ENCODE measurements at places on chromosomes 4 and X.

DNA sequence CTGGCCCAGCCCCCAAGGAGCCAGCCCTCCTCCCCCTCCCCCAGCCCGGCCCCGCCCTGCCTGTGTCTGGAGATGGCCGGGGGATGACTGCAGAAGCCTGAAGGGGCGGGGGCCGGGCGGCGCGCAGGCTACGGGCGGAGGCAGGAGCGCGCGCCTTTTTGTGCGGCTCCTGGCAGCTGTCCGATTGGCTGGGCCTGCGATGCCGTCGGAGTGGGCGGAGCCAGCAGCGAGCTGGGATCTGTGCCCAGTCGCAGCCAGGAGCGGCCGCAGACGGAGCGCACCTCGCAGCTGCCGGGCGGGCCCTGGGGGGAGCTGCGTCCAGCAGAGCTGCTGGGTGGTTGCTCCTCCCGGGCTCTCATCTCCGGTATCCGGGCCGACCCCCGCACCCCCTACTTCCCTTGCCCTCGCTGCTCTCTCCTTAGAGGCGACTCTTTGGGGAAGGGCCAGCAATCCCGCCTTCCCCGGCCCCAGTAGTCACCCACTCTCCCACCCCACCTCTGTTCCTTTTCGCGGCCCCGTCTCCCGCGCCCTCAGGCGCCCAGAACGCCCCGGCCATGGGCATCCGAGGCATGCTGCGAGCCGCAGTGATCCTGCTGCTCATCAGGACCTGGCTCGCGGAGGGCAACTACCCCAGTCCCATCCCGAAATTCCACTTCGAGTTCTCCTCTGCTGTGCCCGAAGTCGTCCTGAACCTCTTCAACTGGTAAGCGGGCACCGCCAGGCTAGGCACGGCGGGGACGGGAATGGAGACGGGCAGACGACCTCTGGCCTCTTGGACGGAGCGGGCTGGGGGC is at the start of gene GABRQ:
Gene GABRQ (plus strand): TSS at position 247 of the 794 bp plus-strand sequence. CDS start 308 bp downstream, at position 555.
- DNase-seq: no peak

DNA sequence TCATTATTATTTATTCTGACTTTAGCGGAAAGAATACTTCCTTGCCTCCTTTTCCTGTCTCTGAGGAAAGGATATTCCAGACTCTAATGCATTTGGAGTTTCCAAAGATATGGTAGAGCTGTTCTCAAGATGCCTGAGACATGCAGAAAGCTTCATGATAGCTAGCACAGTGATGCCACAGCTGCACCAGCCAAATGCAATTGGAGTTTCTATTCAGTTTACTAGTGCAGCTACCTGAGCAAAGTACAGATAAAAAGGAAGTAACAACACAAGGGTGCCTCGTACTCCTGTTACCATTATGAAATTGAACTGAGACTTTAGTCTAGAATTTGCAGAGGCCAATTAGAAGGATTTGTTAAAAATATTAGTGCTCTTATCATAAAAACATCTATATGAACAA is 57.5 kb upstream of the PARM1 start:
- no peak for DNase-seq

DNA sequence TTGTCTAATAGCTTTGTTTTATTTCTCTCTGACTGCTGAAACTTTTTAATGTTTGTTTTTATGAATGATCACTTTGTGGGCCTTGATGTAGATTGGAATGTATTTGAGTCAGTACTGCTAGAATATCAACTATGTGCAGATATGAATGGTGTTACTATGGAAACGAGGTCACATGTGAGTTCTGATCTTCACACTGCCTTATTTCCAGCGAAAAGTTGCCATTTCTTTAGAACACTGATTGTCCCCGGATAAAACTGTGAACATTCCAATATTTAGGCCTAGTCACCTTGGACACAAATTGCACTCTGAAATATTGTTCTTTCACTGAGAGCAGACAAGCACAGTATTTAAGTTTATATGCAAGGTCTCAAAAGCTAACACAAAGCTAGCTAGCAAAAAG is 27.2 kb upstream of the MAGED1 start:
- DNase-seq: no peak

DNA sequence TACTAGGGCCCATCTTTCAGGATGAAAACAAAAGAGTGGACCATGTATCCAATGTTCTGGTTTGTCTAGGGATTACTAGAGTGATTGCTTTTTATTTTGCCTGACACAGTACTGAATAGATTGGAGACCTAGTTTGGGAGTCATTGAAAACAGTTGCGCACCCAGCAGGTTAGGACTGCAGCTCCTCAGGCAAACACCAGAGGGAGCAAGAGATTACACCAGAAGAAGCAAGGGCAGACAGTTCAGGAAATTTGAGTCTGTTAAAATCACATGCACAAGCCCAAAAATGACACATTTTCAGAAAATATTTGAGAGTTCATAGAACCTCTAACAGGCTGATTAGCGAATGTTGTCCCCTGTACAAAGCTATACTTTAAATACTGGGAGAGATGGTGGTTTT is 55.6 kb downstream of the CYLC1 start:
- DNase-seq: no peak

- no peak for DNase-seq
Observed at GRCh38 chr4:184417802-184418511, 56.4 kb downstream of the IRF2 start.

DNA sequence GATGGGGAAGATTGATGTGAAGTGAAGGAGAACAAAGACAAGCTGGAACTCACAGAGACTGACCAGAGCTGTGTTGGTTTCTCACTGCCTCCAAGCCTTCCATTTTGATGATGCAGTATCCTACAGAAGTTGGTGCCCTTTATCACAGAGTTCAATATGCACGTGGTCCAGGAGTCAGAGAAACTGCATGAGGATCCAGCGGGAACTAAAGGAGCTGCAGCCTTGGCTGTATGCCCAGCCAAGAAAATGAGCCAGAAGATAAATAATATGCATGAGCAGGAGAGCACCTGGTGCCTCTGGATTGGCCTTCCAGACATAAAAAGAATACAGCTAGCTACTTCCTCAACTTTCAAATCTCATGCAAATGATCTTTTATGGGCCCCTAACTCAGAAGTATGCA is 44.3 kb upstream of the DCLK2 start:
- no peak for DNase-seq

- DNase-seq: no peak
Observed at GRCh38 chr4:82780170-82780751, 18.3 kb downstream of the SCD5 start.
